ENCODE measurements at places on chromosomes 5 and 9.

DNA sequence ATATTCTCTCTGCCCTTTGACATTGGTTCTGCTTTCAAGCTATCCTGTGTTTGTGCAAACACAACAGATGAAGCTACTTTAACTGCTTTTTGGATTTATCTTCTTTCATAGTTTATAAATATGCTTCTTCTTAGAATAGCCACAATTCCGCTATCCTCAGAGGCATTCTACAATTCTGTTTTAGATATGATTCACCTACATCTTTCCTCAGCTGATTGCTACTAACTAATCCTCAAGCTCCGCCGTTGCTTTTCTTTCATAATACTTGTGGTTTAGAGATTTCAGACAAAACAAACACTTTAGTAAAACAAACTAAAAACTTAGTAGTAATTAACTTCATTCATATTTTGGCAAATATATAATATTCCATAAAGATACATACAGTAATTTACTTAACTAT is 52.5 kb downstream of the ECPAS start:
- DNase-seq: no peak

DNA sequence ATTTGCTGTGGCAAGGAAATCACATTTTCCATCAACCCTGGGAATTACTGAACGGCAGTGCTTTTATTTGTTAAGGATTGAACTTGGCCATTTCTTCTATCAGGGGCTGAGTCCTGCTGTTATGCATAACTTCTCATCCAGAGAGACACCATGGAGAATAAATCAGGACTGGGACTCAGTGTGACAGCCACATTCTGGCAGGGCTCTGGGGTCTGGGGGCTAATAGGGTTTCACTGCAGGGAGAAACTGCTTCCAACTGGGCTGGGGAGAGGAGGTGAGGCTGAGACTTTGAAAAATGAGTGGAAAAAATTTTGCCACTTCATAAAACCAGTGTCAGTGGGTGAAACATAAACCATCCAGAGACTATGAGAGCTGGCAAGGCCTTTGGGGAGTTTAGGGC is 95.7 kb upstream of the ALDH1B1 start:
- no peak for DNase-seq

DNA sequence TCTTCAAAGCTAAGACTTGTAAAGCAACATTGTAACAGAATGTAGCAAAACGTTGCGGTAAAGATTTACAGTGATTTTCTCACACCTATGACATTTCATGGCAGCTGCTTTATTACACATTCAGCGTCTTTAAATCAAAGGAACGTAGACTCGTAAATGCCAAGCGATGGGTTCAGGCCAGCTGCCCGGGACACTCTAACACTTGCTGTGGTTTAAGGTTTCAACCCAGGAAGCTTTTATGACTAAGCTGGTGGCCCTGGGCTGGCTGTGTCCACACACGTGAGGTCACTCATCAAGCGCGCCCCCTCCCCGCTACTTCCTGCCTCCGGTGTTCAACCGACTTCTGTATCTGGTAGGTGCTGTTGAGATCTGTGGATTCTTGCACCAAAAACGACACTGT is 2.5 kb downstream of the SLC6A18 start:
- no peak for DNase-seq

DNA sequence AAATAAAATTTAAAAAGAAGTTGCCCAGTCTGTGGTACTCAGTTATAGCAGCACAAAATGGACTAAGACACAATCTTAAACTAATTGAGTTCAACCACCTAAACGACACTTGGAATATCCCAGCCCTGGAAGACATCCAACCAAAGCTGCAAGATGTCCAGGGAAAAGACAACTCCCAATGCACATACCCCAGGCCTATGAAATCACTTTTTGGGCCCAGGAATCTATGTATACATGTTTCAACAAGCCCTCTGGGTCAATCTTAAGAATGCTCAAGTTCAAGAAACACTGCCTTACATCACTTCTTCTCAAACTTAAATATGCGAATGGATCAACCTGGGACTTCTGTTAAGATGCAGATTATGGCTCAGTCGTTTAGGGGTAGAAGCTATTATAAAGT is 148.6 kb downstream of the ELAVL2 start:
- no peak for DNase-seq

DNA sequence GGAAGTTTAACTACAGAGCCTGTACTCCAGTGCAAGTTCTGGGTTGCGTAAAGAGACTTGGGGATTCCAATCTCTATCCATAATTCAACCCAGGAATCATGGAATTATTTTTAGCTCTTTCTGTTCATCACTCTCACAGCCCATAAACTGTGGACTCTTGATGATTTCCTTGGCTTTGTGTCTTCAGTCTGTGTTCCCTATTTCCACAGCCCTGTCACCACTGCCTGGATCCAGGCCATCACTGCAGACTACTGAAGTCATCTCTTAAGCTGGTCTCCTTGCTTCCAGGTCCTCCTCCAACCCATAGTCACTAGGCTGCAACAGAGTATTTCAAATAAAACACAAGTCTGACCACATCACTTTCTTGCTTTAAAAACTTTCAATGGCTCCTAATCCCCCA is 211.7 kb downstream of the PLK2 start:
- DNase-seq: no peak

DNA sequence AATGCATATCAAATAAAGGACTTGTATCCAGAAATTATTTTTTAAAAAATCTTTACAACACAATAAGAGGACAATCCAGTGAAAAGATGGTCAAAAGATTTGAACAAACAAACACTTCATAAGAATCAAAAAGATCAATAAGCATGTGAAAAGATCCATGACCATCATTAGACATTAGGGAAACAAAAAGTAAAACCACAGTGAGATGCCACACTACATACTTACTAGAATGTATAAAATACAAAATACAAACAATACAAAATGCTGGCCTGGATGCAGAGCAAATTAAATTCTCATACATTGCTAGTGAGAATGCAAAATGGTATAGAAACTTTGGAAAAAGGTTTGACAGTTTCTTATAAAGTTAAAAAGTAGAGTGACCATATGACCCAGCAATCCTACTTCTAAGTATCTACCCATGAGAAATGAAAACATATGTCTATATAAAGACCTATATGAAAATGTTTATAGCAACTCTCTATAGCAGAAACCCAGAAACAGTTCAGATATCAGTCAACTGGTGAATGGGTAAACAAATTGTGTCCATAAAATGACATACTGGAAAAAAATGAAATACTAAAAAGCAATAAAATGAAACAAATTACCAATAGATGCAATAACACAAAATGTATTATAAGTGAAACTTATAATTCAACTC is 426.1 kb downstream of the RAB3C start:
- DNase-seq: no peak

All from Right ventricle myocardium inferior (tissue), 1 donor.